ENCODE measurements at places on chromosomes 6 and 20.
A peak's percentile ranks its signal among the peaks of the same experiment; 100 is the strongest.

GRCh38 chr6:137389150-137389704, 105.0 kb downstream of the OLIG3 start:
- peak; percentile 23 for DNase-seq

DNA sequence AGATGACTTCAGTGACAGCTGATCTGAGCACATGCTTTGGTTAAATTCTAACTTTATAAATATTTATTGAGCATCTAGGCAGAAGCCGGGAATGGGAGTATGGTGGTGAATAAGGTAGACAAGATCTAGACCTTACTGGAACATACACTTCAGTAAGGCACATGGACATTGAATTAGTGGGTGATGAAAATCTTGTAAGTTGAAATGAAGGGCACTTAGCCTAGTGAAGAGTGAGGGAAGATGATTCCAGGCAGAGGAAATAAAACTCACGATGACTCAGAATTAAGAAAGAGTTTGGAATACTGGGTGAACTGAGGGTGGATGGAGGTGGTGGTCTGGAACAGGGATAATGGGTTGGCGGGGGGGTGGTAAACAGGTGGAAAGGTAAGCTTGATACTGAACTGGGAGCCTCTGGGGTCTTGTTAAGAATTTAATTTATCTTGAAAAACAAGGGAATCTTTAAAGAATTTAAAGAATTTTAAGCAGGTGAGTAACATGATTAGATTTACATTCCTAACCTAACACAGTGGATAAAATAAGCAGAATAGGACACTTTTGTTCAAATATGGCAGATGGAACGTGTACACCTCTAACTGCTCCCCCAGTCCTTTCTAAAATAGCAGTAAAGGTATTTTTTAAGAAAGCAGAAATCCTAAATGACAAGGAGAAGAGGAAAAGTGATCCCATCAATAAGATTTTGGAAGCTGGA, 75.2 kb upstream of the ARHGAP18 start:
- DNase-seq, result peak; percentile 55

DNA sequence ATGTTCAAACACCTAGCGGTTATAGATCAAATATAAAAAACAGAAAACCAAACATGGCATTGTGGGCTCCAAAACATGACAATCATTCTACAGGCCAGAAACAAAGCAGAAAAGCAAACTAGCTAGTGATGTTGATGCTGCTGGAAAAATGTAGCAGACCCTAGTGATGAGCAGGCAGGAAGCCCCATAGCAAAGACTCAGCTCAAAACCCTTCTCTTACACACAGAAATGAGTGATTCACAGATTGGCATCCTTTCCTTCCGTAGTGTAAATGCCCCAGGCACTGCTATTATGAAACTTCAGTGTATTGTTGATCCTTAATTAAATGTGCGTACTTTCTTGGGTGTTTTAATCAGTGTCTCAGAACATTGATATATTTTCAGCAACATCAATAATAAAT, 425.1 kb downstream of the UTRN start:
- DNase-seq, result peak; percentile 90

- DNase-seq, result no peak
Observed at GRCh38 chr20:20706285-20706684, 6.2 kb downstream of the RALGAPA2 start.

GRCh38 chr6:139965393-139965792, 590.9 kb upstream of the CITED2 start:
- DNase-seq, result peak; percentile 16

DNA sequence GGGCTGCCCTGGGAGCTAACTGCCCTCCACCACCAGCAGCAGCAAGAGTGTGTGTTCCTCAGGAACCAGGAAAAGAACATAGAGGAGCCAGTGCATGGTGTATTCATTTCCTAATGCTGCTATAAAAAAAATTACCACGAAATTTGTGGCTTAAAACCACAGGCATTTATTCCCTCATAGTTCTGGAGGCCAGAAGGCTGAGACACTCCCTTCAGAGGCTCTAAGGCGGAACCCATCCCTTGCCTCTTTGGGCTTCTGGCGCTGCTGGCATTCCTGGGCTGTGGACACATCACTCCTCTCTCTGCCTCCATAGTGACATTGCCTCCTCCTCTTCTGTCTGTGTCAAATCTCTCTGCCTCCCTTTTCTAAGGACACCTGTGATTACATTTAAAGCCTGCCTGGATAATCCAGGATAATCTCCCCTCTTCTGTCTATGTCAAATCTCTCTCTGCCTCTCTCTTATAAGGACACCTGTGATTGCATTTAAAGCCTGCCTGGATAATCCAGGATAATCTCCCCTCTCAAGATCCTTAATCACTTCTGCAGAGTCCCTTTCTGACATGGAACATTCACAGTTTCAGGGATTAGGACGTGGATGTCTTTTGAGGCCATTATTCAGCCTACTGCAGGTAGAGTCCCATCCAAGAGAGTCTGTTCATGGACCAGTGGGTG, 54.7 kb downstream of the NDUFAF5 start:
- DNase-seq, result peak; percentile 36

DNA sequence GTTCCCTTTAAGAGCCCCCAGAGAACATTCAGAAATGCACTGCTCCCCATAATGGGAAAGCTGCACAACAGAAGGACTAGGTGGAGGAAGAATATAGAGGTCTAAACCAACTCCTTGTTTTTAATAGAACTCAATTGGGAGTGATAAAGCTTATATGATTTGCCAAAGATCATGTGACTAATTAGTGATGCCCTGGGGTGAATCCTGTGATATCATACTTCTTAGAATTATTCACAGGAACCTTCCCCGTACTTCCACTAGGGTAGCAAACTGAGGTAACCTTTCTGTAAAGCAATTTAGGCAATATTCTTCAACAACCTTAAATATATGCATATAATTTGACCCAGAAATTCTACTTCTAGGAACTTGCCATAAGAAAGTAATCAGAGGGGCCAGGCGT, 84.4 kb downstream of the TFAP2A start:
- no peak for DNase-seq
